Calu3 (cell line): ENCODE measurements at places on chromosomes 13 and 19. TPM values are rescaled to one million over a fixed set of nuclear protein-coding genes. Genes with fewer than 3 reads are reported as not detected.

Gene RYR1
- 1.4 and 1.5 TPM in 2 replicates for total RNA-seq

Gene ZNF565
- 6.3 and 6.7 TPM in 2 replicates for total RNA-seq

DNA sequence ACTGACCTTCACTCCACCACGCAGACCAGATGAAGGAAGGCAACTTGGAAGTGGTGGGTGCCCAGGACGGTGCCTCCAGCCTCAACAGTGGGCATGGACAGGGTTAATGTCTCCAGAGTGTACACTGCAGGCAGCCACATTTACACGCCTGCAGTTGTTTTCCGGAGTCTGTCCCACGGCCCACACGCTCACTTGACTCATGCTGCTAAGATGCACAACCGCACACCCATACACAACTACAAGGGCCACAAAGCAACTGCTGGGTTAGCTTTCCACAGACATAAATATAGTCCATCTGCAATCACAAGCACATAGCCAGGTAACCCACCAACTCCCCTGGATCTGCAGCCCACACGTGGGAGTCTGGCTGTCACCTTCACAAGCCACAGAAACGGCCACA, 12.6 kb upstream of the AXL start:
- H3K36me3 ChIP-seq: peaks cover 4% of the 10 kb centered on the region
- no peak overlapping the region for H3K27ac ChIP-seq
- H3K27me3 ChIP-seq: no peaks in the 10 kb centered on the region
- no peak for DNase-seq
- no peak overlapping the region for H3K4me3 ChIP-seq
- H3K4me1 ChIP-seq: peaks cover 13% of the 10 kb centered on the region

GRCh38 chr13:22929381-22930126, 251.2 kb upstream of the SGCG start:
- DNase-seq: no peak
- no peak overlapping the region for H3K4me3 ChIP-seq
- no peaks in the 10 kb centered on the region for H3K36me3 ChIP-seq

DNA sequence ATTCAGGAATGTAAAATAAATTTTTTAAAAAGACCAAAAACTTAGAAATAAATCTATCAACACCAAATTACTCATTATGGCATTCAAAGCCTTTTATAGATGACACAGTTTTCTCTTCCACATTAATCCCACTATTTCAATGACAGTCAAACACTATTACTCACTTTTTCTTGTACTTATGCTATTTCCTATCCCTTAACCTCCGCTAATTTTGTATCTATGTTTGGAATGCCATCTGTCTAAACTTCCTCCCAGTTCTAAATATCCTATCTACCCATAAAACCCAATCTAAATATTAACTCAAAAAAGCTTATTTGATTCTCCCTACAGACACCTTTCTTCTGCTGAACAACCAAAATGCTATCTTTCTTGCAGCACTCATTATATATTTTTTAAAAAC, 203.5 kb downstream of the ENOX1 start:
- H3K27me3 ChIP-seq: no peaks in the 10 kb centered on the region
- H3K27ac ChIP-seq: no peak overlapping the region
- no peaks in the 10 kb centered on the region for H3K4me1 ChIP-seq
- no peak overlapping the region for H3K4me3 ChIP-seq
- DNase-seq: no peak

Gene PGLYRP1
- total RNA-seq: not detected in 2 replicates

Gene GJA3
- total RNA-seq: 3.9 and 4.3 TPM in 2 replicates

Gene JAK3
- total RNA-seq: not detected in 2 replicates

DNA sequence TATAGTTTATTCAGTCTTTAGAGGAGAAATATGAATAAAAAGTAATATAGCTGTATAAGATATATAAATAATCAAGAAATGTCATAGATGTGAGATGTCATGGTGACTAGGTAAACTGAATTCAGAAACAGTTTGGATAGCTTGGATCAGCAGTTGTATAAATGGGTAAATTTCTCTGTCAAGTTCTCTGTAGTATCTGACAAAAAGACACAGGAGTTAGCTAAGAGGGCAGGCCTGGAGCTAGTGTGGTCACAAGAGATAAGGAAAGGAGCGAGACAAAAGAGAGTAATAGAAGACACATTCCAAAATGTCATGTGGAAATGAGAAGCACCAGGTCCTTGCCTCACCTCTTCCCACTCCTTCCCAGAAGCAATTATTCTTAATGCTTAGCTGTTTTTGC, 349.0 kb downstream of the LMO7 start:
- H3K27me3 ChIP-seq: no peaks in the 10 kb centered on the region
- DNase-seq: no peak
- no peak overlapping the region for H3K27ac ChIP-seq
- no peaks in the 10 kb centered on the region for H3K4me1 ChIP-seq
- no peaks in the 10 kb centered on the region for H3K36me3 ChIP-seq
- H3K4me3 ChIP-seq: no peak overlapping the region

- no peak overlapping the region for H3K27ac ChIP-seq
- no peak overlapping the region for H3K4me3 ChIP-seq
- H3K27me3 ChIP-seq: peaks cover 44% of the 10 kb centered on the region
- DNase-seq: peak; percentile 63
Measured at GRCh38 chr13:29707876-29708543, 112.5 kb upstream of the SLC7A1 start.

GRCh38 chr13:51329606-51330005, 9.9 kb upstream of the SERPINE3 start:
- no peak overlapping the region for H3K4me3 ChIP-seq
- H3K4me1 ChIP-seq: no peaks in the 10 kb centered on the region
- no peaks in the 10 kb centered on the region for H3K36me3 ChIP-seq
- no peaks in the 10 kb centered on the region for H3K27me3 ChIP-seq
- DNase-seq: no peak
- H3K27ac ChIP-seq: no peak overlapping the region

DNA sequence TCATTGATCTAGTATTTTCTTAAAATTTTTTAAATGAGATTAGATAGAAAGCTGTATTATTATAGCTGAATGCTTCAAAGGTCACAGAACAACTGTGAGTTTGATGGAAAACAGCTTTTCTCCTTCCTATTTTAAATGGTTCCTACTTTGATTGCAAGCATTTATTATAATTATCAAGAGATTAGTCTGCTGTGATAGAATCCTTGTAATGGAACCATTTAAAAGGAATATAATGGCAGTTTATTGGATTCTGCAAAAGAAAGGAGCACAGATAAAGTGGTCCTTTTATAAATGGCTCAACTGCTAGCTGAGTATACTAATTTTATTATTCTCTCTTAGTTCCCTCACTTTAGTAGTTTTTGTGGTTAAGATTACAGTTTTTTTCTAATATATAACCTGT, 87.0 kb downstream of the MAB21L1 start:
- H3K27ac ChIP-seq: no peak overlapping the region
- H3K4me3 ChIP-seq: no peak overlapping the region
- DNase-seq: no peak
- no peaks in the 10 kb centered on the region for H3K27me3 ChIP-seq
- no peaks in the 10 kb centered on the region for H3K4me1 ChIP-seq

Gene ZFP30
- total RNA-seq: 10.4 and 11.5 TPM in 2 replicates

Gene POU2F2
- 3.9 and 4.6 TPM in 2 replicates for total RNA-seq
